GM13976 (cell line): ENCODE measurements at places on chromosomes 12 and 14.
A peak's percentile ranks its signal among the peaks of the same experiment; 100 is the strongest.

DNA sequence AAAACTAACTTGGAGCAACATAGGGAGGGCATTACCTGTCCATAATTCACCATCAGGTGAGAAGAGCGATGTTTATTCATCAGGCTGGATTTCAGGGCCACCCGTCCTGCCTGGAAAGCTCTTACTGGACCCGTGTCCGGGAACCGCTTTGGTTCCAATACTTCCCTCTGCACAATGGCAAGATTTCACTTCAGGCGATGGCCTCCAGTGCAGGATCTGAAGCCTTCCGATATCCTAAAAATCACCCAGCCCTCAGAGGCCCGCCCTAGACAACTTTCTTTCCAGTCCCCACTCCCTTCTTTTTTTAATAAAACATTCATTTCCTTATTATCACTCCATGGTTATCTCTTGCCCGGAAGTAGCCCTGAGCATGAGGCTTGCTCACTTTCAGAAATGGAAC lies 92.5 kb downstream of the BCL11B start:
- no peak for DNase-seq

DNA sequence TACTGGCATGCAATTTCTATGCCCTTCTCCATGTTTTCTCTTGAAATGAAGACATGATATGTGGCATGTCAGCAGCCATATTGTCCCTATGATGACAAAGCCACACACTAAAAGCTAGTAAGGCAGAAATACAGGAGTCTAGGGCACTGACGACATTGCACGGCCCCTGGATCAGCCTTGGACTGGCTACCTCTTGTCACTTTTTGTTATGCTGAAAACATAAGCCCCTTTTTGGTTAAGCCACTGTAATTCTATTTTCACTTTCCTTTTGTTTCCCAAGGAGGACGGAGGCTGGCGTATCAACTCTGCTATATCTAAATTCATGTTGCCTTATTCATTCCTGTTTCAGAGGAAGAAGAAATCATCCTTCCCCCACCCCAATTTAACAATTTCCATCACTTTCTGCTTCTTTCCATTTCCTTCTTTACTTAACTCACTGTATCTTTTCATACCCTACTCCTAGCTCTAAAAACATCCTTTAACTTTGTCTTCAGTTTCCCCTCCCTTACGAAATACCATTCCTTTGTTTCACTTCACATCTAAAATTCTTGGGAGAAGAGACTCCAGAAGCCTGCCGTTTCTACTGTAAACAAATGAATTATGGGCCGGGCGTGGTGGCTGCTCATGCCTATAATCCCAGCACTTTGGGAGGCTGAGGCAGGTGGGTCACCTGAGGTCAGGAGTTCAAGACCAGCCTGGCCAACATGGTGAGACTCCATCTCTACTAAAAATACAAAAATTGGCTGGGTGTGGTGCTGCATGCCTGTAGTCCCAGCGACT lies 364.1 kb downstream of the PCNX1 start:
- DNase-seq: no peak

GRCh38 chr12:7705846-7706245 lies 5.4 kb upstream of the DPPA3 start:
- no peak for DNase-seq

GRCh38 chr14:85050180-85050579 lies 479.8 kb upstream of the FLRT2 start:
- DNase-seq: no peak

DNA sequence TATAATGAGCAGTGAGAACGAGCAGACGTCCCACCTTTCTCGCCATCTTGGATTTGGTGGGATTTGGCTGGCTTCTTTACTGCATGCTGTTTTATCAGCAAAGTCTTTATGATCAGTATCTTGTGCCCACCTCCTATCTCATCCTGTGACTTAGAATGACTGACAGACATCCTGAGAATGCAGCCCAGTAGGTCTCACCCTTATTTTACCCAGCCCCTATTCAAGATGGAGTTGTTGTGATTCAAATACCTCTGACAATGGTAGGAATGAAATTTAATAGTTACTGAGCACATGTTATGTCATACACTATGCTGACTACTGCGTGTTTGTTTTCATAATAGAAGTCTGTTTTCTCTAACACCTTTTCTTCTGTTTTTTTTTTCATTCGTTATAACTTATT lies 1.9 kb downstream of the TMTC3 start:
- DNase-seq: no peak

GRCh38 chr12:91423693-91424050 lies 241.1 kb upstream of the DCN start:
- no peak for DNase-seq

- no peak for DNase-seq
These were observed 46.2 kb upstream of the DIP2B start for GRCh38 chr12:50458606-50459005.

- no peak for DNase-seq
These were observed 135.5 kb downstream of the GCH1 start for GRCh38 chr14:54767139-54767431.

- no peak for DNase-seq
These were observed 132.1 kb upstream of the RTL1 start for GRCh38 chr14:101035466-101036225.

- no peak for DNase-seq
These were observed 75.9 kb upstream of the CRY1 start for GRCh38 chr12:107169200-107169599.

GRCh38 chr14:20116748-20117147 lies 6.2 kb downstream of the OR4K17 start:
- no peak for DNase-seq

DNA sequence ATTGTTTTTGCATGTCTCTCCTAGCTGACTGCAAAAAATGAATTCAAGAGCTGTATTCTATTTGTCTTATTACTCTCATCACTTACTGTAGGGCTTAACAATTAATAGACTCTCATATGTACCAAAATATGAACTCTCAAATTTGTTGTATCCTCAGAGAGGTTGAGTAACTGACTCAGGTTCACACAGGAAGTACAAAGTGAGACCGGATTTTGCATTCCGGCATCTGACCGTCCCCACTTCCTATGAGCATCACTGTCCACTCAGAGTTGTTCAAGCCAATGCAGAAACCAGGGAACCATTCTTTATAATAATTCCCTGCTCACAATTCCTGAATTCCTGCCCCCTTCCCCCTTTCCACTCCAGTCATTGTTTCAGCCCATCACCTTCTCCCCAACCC lies 113.3 kb upstream of the AMIGO2 start:
- no peak for DNase-seq

DNA sequence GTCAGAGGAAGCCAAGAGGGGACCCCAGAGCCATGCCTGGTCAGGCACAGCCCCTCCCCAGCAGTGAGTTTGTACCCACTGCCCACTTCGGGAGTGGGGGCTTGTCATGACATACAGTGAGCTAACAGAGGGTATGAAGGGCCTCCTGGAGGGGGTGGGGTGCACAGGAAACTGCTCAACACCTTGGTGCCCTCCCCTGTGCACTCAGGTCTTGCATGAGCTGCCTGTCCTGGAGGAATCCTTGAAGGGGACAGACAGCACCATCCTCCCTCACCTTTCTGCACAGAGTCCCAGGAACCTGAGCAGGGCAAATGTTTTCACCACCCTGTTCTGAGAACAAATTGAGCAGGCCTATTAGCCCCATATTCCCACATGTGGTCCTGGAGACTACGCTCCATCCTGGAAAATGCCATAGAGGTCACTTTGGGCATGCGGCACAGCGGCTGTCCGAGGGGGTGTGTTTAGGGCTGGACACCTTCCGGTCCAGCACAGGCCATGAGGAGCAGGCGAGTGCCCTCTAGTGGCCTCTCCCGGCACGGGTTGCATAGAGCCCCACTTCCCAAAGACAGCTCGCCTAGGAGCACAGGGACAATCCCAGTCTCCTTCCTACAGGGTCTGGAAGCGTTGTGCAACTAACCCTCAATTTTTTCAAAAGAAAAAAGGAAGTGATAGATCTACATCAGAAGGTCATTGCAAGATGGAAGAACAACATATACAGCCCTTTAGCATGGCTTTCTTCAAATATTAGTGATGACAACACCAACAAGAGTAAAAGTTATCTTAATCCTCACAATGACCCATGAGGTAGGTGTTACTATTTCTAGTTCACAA lies 31.9 kb upstream of the ZFP36L1 start:
- peak; percentile 72 for DNase-seq

GRCh38 chr12:29762637-29763300 lies 21.0 kb downstream of the TMTC1 start:
- no peak for DNase-seq

GRCh38 chr14:61368114-61368710 lies 46.8 kb downstream of the PRKCH start:
- no peak for DNase-seq

GRCh38 chr12:79059557-79059956 lies 195.0 kb downstream of the SYT1 start:
- no peak for DNase-seq

DNA sequence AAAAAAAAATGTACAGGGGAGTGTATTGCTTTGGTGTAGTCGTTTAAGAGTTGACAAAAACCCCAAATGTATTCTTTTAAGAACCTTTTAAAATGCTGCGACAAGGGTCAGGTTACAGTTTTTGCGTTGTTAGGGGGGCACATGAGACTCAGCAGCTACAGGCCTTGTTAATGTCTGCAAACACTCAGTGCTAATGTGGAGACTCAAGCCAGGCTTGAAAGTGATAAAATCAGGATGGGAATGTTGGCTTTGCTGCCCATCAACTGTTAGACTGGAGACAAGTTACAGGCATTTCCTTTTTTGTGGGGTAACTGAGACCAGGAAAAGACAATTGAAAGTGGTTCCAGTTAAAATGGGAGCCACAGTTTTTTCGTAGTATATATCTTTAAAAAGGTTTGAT lies 84.8 kb downstream of the PRKCH start:
- no peak for DNase-seq

GRCh38 chr12:54657105-54657607 lies 9.0 kb upstream of the DCD start:
- DNase-seq: no peak

DNA sequence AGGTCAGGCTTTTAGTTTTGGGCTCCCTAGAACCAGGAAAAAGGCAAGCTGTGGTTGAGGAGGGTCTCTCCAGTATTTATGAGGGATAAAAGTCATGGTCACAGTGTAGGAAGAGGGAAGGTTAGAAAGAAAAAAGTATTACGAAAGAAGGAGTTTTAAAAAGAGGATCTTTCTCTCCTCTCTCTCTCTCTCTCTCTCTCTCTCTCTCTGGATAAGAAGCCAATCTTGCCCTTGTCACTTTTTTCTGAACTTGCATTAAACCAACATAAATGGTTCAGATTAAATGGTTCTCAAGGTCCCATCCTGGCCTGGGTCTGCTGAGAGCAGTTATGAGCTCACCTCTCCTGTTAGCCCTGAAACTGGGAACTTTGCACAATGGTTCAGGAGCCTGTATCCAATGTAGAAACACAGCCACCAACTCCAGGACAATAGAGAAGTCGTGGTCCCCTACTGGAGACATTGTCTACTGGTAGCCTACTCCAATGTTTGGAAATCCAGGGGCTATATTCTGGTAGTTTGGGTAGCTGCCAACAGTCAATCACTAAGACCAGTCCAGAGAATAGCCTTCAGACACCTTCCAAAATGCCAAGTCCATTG lies 131.9 kb downstream of the DAD1 start:
- no peak for DNase-seq

- DNase-seq: no peak
These were observed 11.7 kb downstream of the RAD9B start for GRCh38 chr12:110513842-110514241.

DNA sequence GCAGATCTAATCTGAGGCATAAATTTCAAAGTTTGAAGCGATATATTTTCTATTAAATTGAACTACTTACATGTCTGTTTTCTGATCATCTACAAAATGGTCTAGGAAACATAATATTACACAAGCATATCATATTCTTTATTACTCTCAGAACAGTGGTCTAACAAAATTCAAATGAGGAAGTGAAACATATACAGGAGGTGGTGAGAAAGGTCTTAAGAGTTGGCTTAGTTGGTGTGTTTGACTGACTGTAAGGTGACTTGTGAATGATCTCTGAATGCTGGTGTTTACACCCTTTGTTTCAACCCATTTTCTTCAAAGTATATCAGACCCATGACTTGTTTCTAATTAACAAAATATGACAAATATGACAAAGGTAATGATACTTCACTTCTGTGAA lies 1156.8 kb downstream of the SLC16A7 start:
- DNase-seq: peak; percentile 3
